ENCODE measurements at places on chromosomes 4 and X.

- no peak for DNase-seq
Measured at GRCh38 chrX:111103246-111103645, 7.3 kb downstream of the PAK3 start.

- no peak for DNase-seq
Measured at GRCh38 chr4:5399790-5400421, 308.5 kb downstream of the EVC2 start.

- DNase-seq: no peak
Measured at GRCh38 chr4:12399781-12400180, 971.1 kb upstream of the HS3ST1 start.

DNA sequence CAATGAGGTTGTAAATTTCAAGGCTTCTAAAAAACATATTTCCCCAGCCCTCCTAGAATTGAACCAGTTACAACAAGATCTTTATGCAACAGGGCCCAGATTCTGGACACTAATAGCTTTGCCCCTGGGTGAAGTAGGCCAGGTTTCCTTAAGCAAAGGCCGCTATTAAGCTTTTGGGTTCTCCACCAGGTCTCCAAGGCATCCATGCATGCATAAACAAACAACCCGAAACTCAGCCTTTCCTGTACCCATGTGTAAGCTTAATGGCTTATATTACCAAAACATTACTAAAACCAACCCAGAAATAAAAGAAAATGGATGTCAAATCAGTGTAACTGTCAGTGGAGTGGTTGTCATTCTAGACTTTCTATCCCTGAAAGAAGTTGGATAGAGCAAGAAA lies 137.1 kb downstream of the ARHGAP6 start:
- DNase-seq: no peak

DNA sequence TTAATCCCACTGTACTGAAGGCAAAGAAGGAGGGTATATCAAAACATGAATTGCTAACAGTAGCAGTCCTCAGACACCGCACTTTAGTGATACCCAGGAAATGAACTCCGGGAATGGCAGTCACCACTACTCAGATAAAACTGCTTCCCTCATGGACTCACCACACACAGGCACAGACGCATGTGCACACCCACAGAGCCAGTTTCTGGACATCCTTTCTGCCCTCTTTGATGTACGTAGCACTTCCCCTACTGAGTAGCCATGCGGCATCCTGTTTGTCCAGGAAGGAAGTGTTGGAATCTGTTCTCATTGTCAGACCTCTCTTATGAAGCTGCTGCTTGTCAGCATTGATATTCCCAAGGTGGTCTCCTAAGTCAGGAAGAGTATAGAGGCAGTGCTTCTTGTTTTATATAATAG lies 95.7 kb downstream of the DCLK2 start:
- no peak for DNase-seq

DNA sequence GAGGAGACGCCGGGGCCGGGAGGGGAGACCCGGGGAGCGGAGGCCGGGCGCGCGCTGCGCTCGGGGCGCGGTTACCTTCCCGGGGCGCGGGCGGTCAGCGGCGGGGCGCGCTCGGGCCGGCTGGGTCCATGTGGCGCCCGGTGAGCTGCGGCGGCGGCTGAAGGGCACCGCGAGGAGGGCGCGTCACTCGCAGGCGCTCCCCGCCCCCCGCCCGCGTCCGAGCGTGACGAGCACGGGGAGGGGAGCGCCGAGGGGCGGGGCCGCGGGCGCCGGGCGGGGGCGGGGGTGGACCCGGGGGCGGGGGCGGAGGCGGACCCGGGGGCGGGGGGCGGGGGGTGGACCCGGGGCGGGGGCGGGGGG lies at the start of gene CPLX1:
CPLX1 (minus strand) TSS at position 159 of the 360 bp plus-strand sequence. CDS start 1,607 bp downstream, outside the sequence.
- peak; percentile 27 for DNase-seq

GRCh38 chrX:49165901-49166881 lies 3.6 kb downstream of the MAGIX start:
- peak; percentile 73 for DNase-seq

DNA sequence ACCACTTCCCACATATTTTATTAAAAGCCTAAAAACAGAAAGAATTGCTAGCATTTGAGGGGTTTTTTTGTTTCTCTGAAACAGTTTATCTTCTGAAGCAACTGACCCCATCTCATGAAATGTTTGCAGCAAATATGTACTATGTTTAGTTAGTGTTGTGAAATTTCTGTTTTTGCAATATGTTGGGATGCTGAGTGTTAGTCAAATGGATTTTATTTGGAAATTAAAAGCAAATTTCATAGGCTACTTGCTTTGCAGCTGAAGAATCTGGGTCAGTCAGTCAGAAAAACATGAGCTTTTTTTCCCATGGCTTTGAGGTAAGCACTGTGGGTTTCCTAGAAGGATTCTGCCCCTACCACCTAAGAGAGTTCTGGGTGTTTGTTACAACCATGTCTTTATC lies 184.9 kb upstream of the DKK2 start:
- DNase-seq: no peak

DNA sequence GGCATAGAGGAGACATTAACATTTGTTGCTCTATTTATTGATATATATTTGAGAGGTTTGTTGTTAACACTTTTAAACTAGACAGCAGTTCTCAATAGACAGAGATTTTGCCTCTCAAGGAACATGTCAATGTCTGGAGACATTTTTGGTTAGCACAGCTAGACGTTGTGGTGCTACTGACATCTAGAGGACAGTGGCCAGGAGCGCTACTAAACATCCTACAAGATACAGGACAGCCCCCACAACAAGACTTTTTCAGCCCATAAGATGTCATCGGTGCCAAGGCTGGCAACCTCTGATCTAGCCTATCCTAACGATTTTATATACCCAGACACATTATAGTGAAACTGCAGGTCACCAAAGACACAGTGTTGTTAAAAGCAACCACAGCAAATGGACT lies 18.4 kb upstream of the CTSO start:
- no peak for DNase-seq

DNA sequence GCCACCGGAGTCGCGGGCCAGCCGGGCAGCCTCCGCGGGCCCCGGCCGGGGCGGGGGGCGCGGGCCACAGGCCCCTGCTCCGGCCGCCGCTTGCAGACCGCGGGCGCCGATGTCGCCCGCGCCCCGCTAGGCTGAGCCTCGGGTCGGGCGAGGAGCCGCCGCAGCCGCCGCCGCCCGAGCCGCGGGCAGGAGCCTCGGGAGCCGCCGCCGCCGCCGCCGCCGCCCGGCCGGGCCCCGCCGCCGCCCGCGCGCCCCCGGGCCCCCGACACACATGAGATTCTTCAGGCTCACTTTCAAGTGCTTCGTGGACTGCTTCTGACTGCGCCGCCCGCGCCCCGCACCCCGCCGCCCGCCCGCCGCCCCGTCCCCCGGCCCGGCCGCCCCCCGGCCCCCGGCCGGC lies 345 bp downstream of the SLC6A8 start:
- DNase-seq: no peak

DNA sequence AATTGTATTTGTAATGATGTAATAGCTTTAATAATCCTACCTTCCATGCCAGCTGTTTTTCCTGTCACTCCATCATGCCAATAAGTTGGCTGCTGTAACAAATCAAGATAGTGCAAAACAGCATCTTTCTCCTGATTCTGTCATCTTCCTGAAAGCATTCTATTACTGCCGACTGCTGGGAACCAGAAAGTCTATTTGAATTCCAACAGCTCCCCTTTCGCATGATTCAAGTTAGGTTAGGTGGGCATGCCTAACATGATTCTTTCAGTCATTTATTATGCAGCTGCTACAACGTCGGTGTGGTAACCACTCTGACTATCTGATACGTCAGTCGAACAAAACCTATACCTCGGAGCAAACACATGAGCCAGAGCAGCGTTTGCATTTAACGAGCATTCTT lies 127.9 kb upstream of the DMD start:
- no peak for DNase-seq

GRCh38 chrX:141760761-141761160 lies 62.2 kb upstream of the SPANXD start:
- no peak for DNase-seq

- no peak for DNase-seq
Measured at GRCh38 chrX:10570601-10571000, 49.8 kb downstream of the MID1 start.

GRCh38 chrX:56978172-56978571 lies 17.2 kb downstream of the SPIN3 start:
- DNase-seq: no peak

GRCh38 chrX:120308558-120308957 lies 2.7 kb downstream of the TMEM255A start:
- DNase-seq: no peak

DNA sequence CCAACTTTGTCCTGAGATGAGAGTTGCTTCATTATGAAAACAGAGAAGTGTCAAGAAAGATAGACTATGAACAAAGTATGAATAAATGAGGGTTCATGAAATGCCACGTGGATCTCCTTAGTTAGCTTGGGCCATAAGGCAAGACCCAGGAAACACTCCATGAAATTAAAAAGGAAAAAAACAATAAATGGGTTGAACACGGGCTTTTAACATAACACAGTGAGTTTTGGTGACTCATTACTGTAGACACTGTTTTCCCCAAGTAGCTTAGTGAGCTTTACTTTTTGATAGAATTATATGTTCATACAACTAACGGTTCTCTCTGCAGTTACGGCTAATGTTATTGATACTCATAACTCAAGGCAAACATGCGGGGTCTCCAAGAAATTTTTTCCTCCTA lies 265.0 kb downstream of the DHX15 start:
- no peak for DNase-seq

- no peak for DNase-seq
Measured at GRCh38 chr4:88286897-88287296, 2.5 kb upstream of the PPM1K start.

GRCh38 chrX:107477406-107477805 lies 28.0 kb downstream of the FRMPD3 start:
- no peak for DNase-seq

DNA sequence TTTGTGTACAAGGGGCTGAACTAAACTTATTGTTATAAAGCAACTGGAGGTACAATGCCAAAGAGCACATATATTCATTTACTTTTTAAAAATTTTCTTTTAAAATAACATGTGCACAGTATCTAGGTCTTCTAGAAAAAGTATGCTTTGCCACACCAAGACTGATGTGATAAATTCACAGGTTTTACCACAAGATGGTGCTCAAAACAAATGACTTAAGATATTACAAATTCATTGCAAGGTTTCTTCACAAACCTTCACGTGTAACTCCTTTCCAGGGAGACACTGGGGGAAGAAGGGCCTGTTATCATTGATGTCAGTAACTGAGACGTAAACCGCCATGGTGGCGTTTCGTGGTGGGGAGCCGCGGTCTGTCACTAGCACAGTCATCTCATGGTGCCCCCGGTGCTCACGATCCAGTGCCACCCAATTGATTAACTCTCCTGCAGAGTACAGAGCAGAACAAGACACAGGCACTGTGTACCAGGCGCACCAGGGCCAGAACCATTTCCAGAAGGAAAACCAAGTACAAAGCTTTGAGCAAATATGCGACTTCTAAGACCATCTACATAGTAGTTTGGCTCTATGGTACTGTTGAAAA lies 162.2 kb downstream of the DCHS2 start:
- no peak for DNase-seq

DNA sequence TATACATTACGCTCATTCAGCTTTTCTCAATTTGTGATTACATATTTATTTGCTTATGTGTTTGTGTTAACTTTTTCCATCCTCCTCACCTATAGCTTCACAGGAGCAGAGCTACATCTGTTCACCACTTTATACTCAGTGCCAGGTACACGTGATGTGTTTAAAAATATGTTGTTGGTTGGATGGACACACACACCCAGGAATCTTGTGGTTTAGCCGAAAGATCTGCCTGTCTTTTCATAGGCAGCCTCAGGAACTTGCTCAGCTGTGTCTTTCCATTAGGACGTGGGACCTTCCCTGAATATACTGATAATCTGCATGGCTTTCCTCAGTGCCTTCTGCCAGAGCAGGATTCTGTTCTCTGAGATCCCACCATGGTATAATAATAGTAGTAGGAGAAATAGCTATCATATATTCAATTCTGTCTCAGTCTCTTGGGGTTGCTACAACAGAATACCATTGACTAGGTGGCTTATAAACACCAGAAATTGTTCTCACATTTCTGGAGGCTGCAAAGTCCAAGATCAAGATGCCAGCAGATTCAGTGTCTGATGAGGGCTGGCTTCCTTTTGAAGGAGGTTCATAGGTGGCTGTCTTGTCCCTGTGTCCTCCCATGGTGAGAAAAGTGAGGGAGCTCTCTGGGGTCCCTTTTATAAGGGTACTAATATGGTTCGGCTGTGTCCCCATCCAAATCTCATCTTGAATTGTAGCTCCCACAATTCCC lies 50.0 kb upstream of the SOD3 start:
- no peak for DNase-seq

DNA sequence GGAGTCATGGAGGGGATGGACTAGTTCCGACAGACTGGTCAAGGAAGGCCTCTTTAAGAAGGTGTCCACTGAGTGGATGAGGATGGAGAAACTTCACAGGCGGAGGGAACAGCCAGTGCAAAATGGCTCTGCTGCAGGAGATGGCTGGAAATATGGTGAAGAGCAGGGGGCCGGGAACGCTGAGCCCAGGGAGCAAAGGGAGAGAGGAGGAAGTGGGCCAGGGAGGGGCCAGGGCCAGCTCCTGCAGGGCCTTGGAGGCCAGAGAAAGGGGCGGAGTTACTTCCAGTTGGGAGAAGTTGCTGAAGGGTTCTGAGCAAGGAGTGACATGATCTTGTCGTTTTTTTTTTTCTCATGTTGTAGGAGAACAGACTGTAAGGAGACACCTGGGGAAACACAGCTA lies 94.5 kb downstream of the WFS1 start:
- no peak for DNase-seq

GRCh38 chrX:133923113-133923512 lies 62.3 kb downstream of the GPC3 start:
- DNase-seq: no peak

GRCh38 chr4:1960170-1960825 lies 48.5 kb downstream of the NELFA start:
- DNase-seq: no peak

GRCh38 chr4:158170691-158171561 lies 1.9 kb downstream of the GASK1B start:
- no peak for DNase-seq

DNA sequence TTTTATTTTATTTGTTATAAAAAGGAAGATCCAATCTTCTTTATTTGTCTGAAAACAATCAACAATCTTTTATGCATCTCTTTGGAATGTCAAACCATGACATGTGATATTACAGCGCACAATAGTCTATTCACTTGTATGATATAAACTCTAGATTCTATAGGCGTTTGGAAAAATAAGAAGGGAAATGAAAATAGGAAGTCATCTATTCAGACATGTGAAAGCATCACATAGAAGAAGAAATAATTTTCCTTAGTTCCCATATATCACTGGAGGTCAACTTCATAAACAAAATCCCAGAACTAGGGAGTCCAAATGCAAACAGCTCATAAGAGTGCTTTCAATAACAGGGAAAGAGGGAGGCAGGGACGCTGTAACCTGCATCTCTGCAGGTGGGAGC lies 139.5 kb upstream of the RASGEF1B start:
- DNase-seq: no peak

DNA sequence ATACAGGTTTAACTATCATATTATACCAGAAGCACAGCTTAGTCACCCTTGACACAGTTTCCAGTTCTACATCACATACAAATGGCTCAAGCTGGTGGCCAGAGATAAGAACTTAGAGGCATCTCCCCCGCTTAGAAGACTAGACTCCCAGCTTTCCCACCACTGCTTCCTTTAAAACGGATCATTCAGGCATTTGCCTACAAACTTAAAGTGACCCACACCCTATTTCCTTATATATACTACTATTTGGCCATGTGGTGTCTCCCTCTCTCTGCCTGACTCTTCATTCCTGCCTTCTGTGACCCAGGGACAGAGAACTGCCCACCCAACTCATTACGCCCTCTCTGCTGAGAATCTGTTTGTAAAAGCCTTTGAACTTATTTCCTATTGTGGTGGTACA lies 781.2 kb upstream of the DIAPH2 start:
- no peak for DNase-seq

GRCh38 chr4:27101126-27101525 lies 240.5 kb downstream of the STIM2 start:
- no peak for DNase-seq
